Hypothalamus (tissue), 51 donors: ENCODE measurements at places on chromosomes 7 and 10.

DNA sequence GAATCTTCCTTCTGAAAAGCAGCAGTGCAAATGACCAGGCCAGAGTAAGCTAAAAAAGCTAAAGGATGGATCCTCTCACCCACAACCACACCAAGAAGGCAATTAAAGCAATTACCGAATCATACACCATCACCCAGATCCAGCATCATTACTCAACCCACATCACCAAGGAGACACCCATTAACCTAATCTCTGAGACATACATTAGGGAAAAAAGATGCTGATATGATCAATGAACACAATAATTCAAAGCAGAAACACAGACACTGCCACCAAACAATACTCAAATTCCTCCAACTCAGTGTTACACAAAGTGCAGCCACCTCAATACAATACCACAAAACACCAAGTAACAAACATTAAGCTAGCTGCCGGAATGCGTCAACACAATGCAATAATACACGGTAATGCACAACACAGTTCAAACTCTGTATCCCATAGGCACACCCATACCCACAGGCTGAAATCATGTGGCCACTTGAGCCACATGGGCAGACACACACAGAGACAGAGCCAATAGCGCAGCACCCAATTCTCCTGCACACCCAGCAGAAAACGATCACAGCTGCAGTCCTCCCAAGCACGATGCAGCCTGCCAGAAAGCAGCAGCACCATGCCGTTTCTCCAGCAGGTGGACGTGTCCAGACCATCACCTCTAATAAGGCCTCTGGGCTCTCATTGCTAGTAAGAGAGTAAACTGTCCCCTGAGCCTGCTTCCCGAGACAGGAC, 21.5 kb downstream of the PAX2 start:
- DNase-seq, result no peak

DNA sequence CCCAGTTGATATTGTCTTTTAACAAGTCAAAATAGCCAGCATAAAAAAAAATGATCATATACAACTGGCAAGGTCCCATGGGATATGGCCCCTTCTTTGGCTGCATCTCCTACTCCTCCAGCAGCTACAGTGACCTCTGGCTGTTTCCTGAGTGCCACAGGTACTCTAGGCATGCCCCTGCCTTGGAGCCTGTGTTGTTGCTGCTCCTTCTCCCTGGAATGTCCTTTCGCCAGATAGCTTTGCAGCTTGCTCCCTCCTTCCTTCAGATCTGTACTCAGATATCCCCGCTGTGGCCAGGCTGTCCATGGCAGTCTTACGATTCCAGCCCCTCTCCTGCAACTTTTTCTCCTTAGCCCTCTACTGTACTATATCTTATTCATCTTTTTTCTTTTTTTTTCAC, 23.3 kb downstream of the CNNM2 start:
- DNase-seq, result no peak

DNA sequence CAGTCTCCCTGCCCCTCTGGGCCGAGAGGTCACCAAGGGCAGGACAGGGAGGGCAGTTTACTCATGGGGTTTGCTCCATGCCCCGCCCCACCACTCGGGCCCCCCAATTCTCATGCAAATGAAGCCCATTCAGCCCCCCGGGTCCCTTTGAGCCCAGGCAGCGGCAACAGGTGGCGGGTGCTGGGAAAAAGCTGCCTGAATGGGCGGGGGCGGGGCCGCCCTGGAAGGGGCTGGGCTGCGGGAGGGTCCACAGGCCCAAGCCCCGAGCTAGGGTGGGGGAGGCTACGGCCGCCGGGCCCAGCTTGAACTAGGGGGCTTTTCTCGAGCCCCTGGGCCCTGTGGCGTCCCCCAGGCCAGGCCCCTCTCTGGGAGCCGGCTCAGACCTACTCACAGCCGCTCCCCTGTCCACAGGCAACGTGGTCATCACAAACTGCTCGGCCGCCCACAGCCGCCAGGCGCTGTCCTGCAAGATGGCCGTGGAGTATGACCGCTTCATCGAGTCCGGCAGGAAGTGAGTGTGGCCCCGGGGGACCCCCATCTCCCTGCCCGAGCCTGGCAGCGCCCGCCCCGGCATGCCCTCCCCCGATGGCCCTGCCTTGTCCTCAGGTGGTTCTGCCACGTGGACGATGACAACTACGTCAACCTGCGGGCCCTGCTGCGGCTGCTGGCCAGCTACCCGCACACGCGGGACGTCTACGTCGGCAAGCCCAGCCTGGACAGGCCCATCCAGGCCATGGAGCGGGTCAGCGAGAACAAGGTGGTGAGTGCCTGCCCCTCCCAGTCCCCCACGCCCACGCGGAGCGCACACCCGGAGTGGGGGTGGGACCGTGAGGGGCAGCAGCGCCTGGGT, 5.5 kb downstream of the LFNG start:
- DNase-seq, result no peak

DNA sequence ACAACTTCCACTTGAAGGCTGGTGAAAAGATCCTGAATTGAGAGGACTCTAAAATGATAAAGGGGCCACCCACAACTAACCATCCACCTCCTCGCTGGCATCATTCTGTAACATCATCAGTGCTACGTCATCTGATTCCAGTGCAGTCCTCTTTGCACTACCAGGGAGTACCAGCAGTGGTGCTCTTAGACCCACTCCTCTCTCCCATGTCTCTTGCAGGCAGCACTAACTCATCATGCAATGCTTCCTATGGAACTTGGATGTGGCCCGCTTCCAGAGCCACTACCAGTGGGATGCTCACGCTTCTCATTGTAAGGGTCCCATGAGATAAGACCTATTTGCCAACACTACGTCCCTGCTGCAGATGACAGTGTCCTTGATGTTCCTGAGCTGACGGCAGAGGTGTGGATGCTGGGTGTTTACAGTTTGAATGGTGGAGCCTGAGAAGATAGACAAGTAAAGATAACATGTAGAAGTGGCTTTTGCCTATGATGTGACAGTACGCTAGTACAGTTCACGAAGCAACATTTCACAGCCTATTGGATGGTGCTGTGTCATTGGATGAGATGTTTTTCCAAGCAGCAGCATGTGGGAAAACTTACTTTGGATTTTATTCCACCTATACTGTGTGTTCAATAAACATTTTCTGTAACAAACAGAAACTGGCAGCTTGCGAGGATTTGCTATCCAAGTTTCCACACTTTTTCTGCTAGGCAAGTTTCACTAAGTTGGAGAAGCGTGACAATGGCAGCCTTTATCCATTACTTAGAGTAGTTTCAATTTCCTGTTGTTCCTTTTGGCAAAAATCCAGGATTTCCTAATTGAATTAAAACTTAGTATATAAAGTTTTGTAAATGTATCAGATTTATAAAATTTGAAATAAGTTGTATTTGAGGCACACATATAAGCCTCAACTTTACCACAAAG, 35.8 kb upstream of the COBL start:
- DNase-seq, result no peak

GRCh38 chr10:111879969-111880368, 303.6 kb downstream of the GPAM start:
- DNase-seq, result no peak

GRCh38 chr7:154907651-154908620, 95.0 kb downstream of the PAXIP1 start:
- no peak for DNase-seq

GRCh38 chr7:150897502-150898474, 45.5 kb downstream of the AOC1 start:
- DNase-seq, result no peak

GRCh38 chr10:100873146-100873826, 39.5 kb upstream of the SLF2 start:
- no peak for DNase-seq

DNA sequence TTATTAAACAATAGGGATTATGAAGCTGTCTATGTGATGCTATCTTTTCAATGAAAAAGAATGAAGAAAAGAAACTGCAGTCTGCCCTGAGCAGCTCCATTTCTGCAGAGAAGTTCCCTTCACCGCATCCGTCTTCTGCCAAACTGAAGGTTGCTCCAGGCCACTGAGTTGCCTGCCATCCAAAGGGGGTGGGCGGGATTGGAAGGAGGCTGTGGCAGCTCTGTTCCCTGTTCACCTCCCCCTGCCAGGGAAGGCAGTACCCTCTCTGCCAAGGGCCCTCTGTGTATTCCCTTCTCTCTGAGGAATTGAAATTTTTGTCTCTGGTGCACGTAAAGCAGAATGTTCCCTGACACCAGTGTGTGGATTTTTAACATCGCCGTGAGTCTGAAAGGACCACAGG, 243.1 kb upstream of the GHITM start:
- DNase-seq, result no peak

DNA sequence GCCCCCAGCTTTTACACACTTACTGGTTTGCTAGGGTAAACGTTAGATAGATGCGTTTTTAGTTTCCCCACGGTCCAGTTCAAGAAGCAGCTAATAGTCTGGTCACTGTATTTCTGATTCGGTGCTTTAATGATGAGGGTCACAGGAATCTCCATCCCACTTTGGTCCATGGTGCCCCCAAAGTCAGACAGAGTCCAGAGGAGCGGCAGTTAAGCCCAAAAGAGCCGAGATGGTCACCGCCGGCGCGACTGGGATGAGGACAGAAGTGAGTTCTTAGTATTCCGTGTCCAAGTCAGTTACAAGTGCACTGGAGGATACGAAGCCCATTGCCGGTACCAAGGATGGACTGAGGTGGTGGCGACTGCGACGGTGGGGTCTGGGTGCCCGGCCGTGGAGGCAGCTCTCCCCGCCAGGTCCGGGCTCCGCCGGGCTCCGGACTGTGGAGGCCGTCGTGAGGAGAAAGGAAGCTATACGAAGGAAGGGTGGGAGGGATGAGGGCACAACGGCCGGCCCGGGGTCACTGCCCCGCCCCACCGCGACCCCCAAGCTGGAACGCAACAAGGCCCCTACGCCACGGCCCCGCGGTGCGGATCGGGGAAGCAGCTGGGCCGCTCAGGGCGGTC, 663 bp downstream of the HERPUD2 start:
- DNase-seq, result no peak

DNA sequence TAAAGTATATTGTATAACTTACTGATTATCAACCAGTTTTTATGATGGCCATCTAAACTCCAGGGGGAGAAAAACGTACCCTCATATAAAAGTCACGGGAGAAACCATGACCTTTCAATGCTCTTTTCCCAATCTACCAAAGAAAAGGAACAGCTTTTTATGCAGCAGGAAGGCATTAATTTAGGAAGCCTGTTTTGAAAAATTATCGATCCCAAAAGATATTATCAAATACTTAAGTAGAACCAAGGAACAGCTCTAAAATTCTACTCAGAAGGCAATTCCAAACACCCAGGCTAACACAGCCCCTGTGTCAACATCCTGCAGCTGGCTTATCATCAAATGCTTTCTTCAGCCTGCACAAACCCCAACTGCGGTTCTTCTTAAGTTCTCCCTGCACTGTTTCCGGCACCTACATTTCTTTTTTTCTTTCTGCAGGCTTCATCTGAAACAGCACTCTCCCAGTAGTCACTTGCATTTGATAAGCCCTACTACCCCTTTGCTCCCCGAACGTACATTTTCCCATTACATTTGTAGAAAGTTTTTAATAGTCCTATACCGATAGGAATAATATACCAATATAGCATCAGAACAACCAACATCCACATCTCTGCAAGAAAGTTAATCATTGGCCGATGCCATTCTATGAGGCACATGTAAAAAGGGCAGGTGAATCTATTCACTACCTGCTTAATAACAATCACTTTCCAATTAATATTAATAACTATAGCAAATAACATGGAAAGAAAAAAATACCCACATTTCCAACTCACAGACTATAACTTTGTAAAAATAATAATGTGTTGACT, 47.9 kb downstream of the PIP4K2A start:
- no peak for DNase-seq

GRCh38 chr7:106326594-106327537, 42.1 kb upstream of the NAMPT start:
- no peak for DNase-seq

GRCh38 chr10:90862908-90863514, 5.2 kb upstream of the HTR7 start:
- no peak for DNase-seq

GRCh38 chr10:67976292-67977245, 92.1 kb downstream of the SIRT1 start:
- peak; percentile 3 for DNase-seq

DNA sequence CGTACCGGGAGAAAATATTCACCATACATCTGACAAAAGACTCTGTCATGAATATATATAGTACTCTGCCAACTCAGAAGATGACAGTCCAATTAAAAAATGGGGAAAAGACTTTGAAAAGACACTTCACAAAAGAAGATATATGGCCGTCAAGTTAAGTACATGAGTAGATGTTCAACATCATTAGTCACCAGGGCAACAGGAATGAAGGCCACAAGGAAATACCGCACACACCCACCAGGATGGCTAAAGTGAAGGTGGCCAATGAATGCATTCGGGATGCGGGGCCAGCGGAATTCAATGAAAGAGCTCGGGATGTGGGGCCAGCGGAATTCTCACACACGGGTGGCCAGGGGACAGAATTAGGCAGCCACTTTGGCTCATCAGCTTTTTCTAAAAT, 42.2 kb downstream of the MAD1L1 start:
- no peak for DNase-seq

GRCh38 chr7:105648561-105649401, 67.5 kb upstream of the EFCAB10 start:
- DNase-seq, result no peak

GRCh38 chr7:21346297-21346696, 81.6 kb upstream of the SP4 start:
- DNase-seq, result no peak

DNA sequence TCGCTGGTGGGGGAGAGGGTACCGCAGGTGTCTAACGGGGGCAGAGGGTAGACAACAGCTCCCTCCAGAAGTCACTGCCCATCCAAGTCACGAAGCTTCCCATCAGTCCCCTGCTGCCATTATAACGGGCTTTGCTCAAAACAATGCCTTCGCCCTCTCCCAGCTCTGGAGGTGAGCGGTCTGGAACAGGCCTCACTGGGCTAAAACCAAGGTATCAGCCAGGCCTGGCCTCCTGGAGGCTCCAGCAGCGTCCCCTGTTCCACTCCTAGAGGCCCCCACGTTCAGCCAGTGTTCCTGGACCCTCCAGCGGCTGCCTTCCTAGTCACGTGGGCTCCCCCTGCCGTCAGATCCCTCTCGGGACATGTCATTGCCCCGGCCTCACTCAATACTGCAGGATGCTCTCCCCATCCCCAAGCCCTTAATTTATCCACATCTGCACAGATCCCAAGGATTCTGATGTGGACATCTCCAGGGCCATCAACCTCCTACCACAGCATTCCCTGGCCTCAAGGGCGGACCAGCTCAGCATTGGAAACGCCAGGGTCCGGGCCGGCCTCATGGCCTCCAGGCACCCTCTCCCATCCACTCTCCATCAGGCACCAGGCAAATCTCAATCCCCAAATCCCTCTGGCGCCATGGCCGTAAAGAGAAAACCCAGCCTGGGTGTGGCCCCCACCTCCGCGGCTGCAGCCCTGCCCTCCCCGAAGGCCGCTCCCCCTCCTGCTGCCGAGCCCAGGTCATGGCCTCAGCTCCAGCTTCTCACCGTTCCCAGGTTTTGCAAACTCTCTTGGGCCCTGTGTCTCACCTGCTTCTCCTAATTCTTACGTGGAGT, 104.1 kb upstream of the FAM20C start:
- DNase-seq, result no peak

DNA sequence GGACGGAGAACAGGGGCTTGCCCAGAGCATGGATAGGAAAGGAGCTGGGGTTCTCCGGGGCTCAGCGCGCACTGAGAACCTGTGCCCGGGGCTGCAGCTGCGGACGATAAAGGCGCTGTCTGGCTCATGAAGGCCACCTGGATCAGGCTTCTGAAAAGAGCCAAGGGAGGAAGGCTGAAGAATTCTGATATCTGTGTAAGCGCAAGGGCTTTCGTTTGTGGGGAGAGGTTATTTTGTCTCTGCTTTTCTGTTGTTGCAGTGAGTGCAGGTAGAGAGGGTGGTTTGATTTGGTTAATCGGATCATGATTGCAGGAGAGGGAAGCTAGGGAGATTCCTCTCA, 250.5 kb downstream of the NSUN6 start:
- no peak for DNase-seq

- DNase-seq, result no peak
These were observed 4.6 kb downstream of the UFSP1 start for GRCh38 chr7:100884736-100885439.
